ENCODE measurements at places on chromosomes 13 and 19.

- H3K4me1 ChIP-seq, result peaks cover 17% of the 10 kb centered on the region
- no peak overlapping the region for H3K27ac ChIP-seq
- H3K36me3 ChIP-seq, result peaks cover 55% of the 10 kb centered on the region
- peaks cover 4% of the 10 kb centered on the region for H3K27me3 ChIP-seq
- DNase-seq, result no peak
These were observed 3.2 kb downstream of the ZNF699 start for GRCh38 chr19:9306443-9306842.

DNA sequence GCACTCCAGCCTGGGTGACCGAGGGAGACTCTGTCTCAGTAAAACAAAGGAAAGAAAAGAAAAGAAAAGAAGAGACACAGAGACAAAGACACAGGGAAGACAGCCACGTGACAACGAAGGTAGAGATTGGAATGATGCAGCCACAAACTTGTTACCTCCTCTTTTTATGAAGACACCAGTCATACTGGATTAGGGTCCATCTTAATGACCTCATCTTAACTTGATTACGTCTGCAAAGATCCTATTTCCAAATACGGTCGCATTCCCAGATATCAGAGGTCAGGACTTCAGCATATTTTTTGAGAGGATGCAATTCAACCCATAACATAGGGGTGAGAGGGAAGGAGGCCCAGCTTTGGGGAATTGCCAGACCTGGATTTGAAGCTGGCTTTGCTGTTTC lies 4.1 kb downstream of the ZNRF4 start:
- peaks cover 9% of the 10 kb centered on the region for H3K27me3 ChIP-seq
- H3K27ac ChIP-seq, result no peak overlapping the region
- H3K4me1 ChIP-seq, result no peaks in the 10 kb centered on the region
- no peak for DNase-seq

- no peak overlapping the region for H3K27ac ChIP-seq
- H3K4me1 ChIP-seq, result no peaks in the 10 kb centered on the region
- no peaks in the 10 kb centered on the region for H3K36me3 ChIP-seq
- H3K27me3 ChIP-seq, result peaks cover 26% of the 10 kb centered on the region
- DNase-seq, result no peak
These were observed 102.3 kb downstream of the STOML3 start for GRCh38 chr13:38888309-38888708.

DNA sequence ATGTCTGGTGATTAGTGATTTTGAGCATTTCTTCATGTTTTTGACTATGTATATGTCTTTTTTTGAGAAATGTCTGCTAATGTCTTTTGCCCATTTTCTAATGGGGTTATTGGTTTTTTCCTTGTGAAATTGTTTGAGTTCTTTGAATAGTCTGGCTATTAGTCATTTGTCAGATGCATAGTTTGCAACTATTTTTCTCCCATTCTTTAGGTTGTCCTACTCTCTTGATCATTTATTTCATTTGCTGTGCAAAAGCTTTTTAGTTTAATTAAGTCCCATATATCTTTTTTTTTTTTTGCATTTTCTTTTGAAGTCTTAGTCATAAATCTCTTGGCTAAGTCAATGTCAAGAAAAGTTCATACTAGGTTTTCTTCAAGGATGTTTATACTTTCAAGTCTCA lies 449.8 kb downstream of the DACH1 start:
- H3K27ac ChIP-seq, result no peak overlapping the region
- H3K36me3 ChIP-seq, result no peaks in the 10 kb centered on the region
- no peak overlapping the region for H3K4me3 ChIP-seq
- no peak for DNase-seq
- no peaks in the 10 kb centered on the region for H3K4me1 ChIP-seq

DNA sequence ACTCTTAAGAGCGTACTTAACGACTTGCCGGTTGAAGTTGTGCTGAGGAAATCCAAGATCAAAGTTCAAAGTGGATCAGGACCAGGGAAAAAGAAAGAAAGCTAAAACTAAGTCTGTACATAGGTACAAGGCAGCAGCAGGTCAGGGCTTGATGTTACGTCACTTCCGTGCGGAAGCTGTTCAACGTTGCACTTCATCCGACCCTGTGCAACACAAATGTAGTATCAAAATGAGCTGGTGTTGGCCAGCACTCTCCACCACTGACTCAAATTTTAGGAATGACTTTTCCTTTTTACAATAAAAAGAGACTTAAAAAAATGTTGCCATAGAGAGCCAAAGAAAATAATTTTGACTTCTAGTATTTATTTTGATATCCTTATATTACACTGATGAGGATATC lies 1315.4 kb downstream of the EFNB2 start:
- no peaks in the 10 kb centered on the region for H3K36me3 ChIP-seq
- H3K27ac ChIP-seq, result no peak overlapping the region
- peaks cover 3% of the 10 kb centered on the region for H3K27me3 ChIP-seq
- no peaks in the 10 kb centered on the region for H3K4me1 ChIP-seq

GRCh38 chr19:11127905-11128304 lies 27.7 kb downstream of the SPC24 start:
- H3K4me1 ChIP-seq, result no peaks in the 10 kb centered on the region
- no peak for DNase-seq
- H3K4me3 ChIP-seq, result no peak overlapping the region
- no peaks in the 10 kb centered on the region for H3K27me3 ChIP-seq

DNA sequence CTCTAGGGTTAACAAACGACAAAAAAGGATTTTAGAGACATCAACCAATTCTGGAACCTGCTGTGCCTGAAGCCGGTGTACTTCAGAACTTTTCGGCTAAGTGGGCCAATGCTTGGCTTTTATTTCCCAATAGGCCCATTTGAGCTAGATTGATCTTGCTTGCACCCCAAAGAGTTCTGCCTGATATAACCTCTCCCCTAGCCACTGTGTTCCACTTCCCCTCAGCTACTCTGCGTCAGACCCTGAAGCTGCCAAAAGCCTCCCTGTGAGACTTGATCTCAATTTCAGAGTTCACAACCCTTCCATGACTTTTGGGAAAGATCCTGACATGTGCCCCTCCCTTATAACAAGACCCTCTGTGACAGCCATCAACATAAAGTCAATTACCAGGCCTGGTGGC lies 5.6 kb upstream of the SIGLEC14 start:
- no peak for DNase-seq
- no peaks in the 10 kb centered on the region for H3K36me3 ChIP-seq
- H3K27me3 ChIP-seq, result peaks cover 62% of the 10 kb centered on the region
- no peak overlapping the region for H3K27ac ChIP-seq
- H3K4me1 ChIP-seq, result peaks cover 5% of the 10 kb centered on the region

DNA sequence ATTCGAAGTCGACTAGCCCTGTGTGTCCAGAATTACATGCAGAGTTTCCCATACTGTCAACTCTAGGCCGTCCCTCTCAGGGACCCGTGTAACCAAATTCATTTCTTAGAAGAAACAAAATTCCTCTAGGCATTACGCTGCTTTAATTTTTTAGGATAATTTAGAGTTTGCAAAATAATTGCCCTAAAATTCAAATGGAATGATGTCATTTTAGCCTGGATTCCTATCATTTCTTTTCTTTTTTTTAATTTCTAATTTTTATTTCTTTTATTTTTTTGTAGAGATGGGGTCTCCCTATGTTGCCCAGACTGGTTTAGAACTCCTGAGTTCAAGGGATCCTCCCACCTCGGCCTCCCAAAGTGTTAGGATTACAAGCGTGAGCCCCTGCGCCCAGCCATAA lies 1.3 kb upstream of the ATP4B start:
- H3K36me3 ChIP-seq, result no peaks in the 10 kb centered on the region
- no peaks in the 10 kb centered on the region for H3K4me1 ChIP-seq
- H3K27me3 ChIP-seq, result no peaks in the 10 kb centered on the region
- H3K27ac ChIP-seq, result no peak overlapping the region
- no peak overlapping the region for H3K4me3 ChIP-seq
- no peak for DNase-seq

DNA sequence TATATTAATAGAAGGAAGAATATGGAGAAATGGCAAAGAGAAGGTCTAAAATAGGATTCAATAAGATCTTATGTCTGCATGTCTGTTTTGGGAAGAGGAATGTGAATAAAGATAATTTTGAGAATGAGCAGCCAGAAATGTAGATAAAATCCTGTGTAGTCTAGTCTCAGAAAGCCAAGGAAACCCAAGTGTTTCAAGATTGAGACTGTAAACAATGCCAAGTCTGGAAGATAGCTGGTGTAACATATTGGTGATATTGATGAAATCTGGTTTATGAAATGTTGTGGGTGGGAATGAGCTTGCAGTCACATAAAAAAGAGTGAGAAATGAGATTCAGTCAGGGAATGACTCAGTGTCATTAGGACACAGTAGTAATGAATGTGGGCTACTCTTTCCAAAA lies 1180.3 kb upstream of the PCDH20 start:
- no peak overlapping the region for H3K27ac ChIP-seq
- no peaks in the 10 kb centered on the region for H3K4me1 ChIP-seq
- no peak overlapping the region for H3K4me3 ChIP-seq
- H3K27me3 ChIP-seq, result no peaks in the 10 kb centered on the region
- no peaks in the 10 kb centered on the region for H3K36me3 ChIP-seq

- no peak overlapping the region for H3K4me3 ChIP-seq
- H3K36me3 ChIP-seq, result no peaks in the 10 kb centered on the region
- no peak for DNase-seq
- peaks cover 15% of the 10 kb centered on the region for H3K4me1 ChIP-seq
These were observed 60.3 kb downstream of the CCDC70 start for GRCh38 chr13:51921790-51922740.

GRCh38 chr19:33440682-33441081 lies 67.2 kb downstream of the CEBPG start:
- H3K4me1 ChIP-seq, result no peaks in the 10 kb centered on the region
- no peak overlapping the region for H3K4me3 ChIP-seq
- H3K27me3 ChIP-seq, result no peaks in the 10 kb centered on the region
- DNase-seq, result no peak
- H3K27ac ChIP-seq, result no peak overlapping the region

GRCh38 chr13:108595436-108596274 lies 33.8 kb upstream of the MYO16 start:
- DNase-seq, result no peak
- H3K4me1 ChIP-seq, result no peaks in the 10 kb centered on the region
- H3K27me3 ChIP-seq, result peaks cover 13% of the 10 kb centered on the region
- no peaks in the 10 kb centered on the region for H3K36me3 ChIP-seq
- H3K27ac ChIP-seq, result no peak overlapping the region
- H3K4me3 ChIP-seq, result no peak overlapping the region

DNA sequence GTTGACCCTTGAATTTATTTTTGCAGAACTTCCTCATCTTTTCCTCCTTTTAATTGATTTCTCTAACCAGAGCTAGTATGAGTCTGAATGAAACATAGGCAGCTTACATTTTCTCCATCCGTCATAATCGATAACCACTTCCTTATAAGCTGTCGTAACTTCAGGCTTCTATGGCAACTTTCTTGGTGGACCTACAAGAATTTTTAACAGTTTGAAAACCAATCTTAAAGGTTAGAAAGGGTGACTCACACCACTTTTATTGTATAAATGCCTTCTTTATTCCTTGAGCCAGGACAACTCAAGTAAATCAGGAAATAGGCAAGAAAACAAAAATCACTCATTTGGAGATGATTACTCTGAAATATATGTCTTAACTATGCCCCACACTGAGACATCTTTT lies 105.7 kb upstream of the KL start:
- H3K27me3 ChIP-seq, result no peaks in the 10 kb centered on the region
- no peak overlapping the region for H3K4me3 ChIP-seq
- DNase-seq, result no peak
- no peaks in the 10 kb centered on the region for H3K36me3 ChIP-seq
- H3K4me1 ChIP-seq, result peaks cover 23% of the 10 kb centered on the region

DNA sequence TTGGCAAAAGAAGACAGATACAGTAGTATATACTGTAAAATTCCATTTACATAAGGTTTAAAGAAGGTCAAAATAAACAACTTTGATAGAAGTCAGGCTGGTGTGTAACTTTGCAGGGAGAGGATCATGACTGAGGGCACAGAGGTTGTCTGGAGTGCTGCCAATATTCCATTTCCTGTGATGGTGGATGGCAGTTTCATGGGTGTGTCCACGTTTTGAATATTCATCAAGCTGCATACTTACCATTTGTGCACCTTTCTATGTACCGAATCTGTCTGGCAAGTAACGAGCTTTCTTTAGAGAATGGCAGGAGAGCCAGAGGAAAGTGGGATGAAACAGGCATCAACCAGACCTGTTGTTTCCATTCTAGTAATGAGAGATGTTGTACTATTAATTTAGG lies 420.5 kb upstream of the HTR2A start:
- H3K4me1 ChIP-seq, result no peaks in the 10 kb centered on the region
- H3K27ac ChIP-seq, result no peak overlapping the region
- H3K27me3 ChIP-seq, result no peaks in the 10 kb centered on the region
- no peak for DNase-seq
- no peaks in the 10 kb centered on the region for H3K36me3 ChIP-seq

GRCh38 chr19:1449467-1450442 lies at the start of gene APC2:
APC2 (plus strand) TSS chr19:1450121; CDS start chr19:1453002, 2,881 bp downstream.
- H3K36me3 ChIP-seq, result no peaks in the 10 kb centered on the region
- H3K4me1 ChIP-seq, result peaks cover 8% of the 10 kb centered on the region
- H3K27ac ChIP-seq, result peak within 1 kb of the TSS; percentile 4
- peak; percentile 50 for DNase-seq
- peaks cover 74% of the 10 kb centered on the region for H3K27me3 ChIP-seq
- no peak within 1 kb of the TSS for H3K4me3 ChIP-seq

GRCh38 chr13:44989941-44990340 lies 603 bp downstream of the GPALPP1 start:
- H3K27ac ChIP-seq, result peak overlapping the region; percentile 96
- no peak for DNase-seq
- peaks cover 18% of the 10 kb centered on the region for H3K36me3 ChIP-seq
- H3K4me3 ChIP-seq, result peak overlapping the region; percentile 97
- no peaks in the 10 kb centered on the region for H3K27me3 ChIP-seq

DNA sequence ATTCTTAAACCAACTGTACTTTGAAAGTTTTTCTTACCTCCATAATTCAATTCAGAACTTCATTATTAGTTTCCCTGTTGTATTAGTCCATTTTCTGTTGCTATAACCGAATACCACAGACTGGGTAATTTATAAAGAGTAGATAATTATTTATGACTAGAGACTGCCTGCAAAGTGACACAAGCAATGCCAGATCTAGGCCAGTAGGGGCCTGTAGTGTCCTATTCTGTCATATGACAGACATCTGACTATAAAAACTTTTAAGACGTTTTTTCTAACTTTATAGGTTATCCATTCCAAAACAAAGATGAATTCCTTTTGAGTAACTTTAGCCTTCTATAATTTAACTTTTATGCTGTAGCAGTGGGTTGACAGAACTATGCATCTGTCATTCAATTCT lies 2783.8 kb downstream of the PCDH9 start:
- DNase-seq, result no peak
- no peaks in the 10 kb centered on the region for H3K36me3 ChIP-seq
- H3K27ac ChIP-seq, result no peak overlapping the region
- H3K4me1 ChIP-seq, result no peaks in the 10 kb centered on the region
- no peaks in the 10 kb centered on the region for H3K27me3 ChIP-seq

All from activated naive CD8-positive, alpha-beta T cell treated with anti-CD3 and anti-CD28 coated beads for 36 hours (primary cell).